ENCODE measurements at places on chromosomes 2 and 18. TPM values are rescaled to one million over a fixed set of nuclear protein-coding genes. Genes with fewer than 3 reads are reported as not detected.

The CNGA3 gene
- total RNA-seq, result 7.6 TPM

The ELOA2 gene
- total RNA-seq, result not detected

The CD207 gene
- 0.51 TPM for total RNA-seq

The SAG gene
- total RNA-seq, result not detected

The CPS1 gene
- total RNA-seq, result 31.1 TPM

The RAMP1 gene
- total RNA-seq, result 7.6 TPM

The ATP6V1C2 gene
- not detected for total RNA-seq

The UGT1A10 gene
- total RNA-seq, result not detected

DNA sequence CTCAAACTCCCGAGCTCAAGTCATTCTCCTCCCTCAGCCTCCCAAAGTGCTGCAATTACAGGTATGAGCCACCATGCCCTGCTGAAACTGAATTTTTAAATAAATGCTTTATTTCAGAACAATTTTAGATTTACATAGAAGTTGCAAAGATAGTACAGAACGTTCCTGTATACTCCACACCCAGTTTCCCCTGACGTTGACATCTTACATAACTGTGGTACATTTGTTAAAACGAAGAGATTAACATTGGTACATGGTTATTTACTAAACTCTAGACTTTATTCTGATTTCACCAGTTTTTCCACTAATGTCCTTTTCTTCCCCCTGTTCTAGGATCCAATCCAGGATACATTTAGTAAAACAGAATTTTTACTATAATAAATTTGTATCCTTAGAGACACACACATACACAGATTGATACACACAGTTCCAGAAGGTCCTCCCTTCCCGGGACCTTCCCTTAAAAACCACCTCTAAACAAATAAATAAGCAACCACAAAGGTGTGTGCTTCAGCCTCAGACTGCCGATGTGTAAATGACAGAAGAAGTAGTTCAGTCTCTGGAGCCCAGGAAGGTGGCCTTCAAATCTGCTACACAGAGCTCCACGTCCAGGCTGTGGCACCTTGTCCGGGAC lies 6.9 kb downstream of the NEU2 start:
- no peak for DNase-seq
- H3K27me3 ChIP-seq, result peaks cover 5% of the 10 kb centered on the region
- H3K4me3 ChIP-seq, result no peak overlapping the region
- H3K27ac ChIP-seq, result no peak overlapping the region
- H3K4me1 ChIP-seq, result peaks cover 2% of the 10 kb centered on the region

DNA sequence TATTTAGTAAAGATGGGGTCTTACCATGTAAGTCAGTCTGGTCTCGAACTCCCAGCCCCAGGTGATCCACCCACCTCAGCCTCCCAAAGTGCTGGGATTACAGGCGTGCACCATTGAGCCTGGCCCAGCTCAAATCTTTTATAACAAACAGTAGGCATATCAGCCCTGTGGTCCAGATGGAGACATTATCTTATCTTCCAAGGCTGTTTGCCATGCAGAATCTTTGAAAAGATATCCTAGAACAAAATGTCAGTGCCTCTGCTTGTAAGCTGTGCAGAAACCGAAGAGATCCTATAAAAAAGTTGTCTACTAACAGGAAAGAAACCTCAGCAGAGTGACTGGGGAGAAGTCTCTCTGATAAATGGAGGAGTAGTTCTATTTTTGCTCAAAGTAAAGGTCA lies 142.1 kb downstream of the PTH2R start:
- H3K27me3 ChIP-seq, result no peaks in the 10 kb centered on the region
- no peaks in the 10 kb centered on the region for H3K4me1 ChIP-seq
- H3K27ac ChIP-seq, result no peak overlapping the region
- DNase-seq, result no peak
- H3K4me3 ChIP-seq, result no peak overlapping the region

- H3K27me3 ChIP-seq, result no peaks in the 10 kb centered on the region
- H3K36me3 ChIP-seq, result no peaks in the 10 kb centered on the region
- no peak for DNase-seq
- peaks cover 42% of the 10 kb centered on the region for H3K4me1 ChIP-seq
- H3K27ac ChIP-seq, result peak overlapping the region; percentile 97
- peak overlapping the region; percentile 55 for H3K4me3 ChIP-seq
Measured at GRCh38 chr18:5415031-5415430, 119.5 kb upstream of the ZBTB14 start.

GRCh38 chr2:14866736-14867352 lies 234.3 kb downstream of the LRATD1 start:
- no peaks in the 10 kb centered on the region for H3K36me3 ChIP-seq
- H3K27me3 ChIP-seq, result peaks cover under 1% of the 10 kb centered on the region
- no peak overlapping the region for H3K27ac ChIP-seq
- H3K4me3 ChIP-seq, result no peak overlapping the region
- no peaks in the 10 kb centered on the region for H3K4me1 ChIP-seq

- H3K4me3 ChIP-seq, result no peak overlapping the region
- peaks cover 5% of the 10 kb centered on the region for H3K36me3 ChIP-seq
- H3K27me3 ChIP-seq, result peaks cover 3% of the 10 kb centered on the region
Measured at GRCh38 chr18:22021701-22022100, 147.7 kb upstream of the GATA6 start.

DNA sequence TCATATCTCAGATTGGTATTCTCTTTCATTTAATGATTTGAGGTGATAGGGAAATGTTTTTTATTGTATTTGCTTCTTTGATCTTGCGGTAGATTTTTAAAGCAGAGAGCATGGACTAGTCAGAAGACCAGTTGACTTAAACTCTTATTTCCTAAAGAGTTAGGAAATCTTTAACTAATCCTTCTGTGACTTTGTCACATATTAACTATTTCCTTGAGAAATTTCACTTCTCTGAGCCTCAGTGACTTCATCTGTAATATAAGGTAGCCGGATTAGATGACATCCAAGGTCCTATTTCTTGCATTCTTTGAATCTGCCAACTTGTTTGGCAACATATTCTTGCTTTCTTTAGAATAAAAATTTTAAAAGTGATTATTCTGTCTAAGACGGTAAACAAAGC lies 55.6 kb downstream of the MTX2 start:
- no peaks in the 10 kb centered on the region for H3K27me3 ChIP-seq
- H3K4me3 ChIP-seq, result no peak overlapping the region
- H3K36me3 ChIP-seq, result no peaks in the 10 kb centered on the region
- H3K27ac ChIP-seq, result no peak overlapping the region
- H3K4me1 ChIP-seq, result peaks cover 12% of the 10 kb centered on the region

- peaks cover 1% of the 10 kb centered on the region for H3K27me3 ChIP-seq
- H3K27ac ChIP-seq, result no peak overlapping the region
- H3K4me3 ChIP-seq, result no peak overlapping the region
- no peak for DNase-seq
Measured at GRCh38 chr18:69674292-69674877, 273.3 kb downstream of the CD226 start.

- peaks cover 2% of the 10 kb centered on the region for H3K4me1 ChIP-seq
- no peak overlapping the region for H3K27ac ChIP-seq
- no peaks in the 10 kb centered on the region for H3K36me3 ChIP-seq
Measured at GRCh38 chr18:21163647-21164547, 52.3 kb upstream of the ROCK1 start.

DNA sequence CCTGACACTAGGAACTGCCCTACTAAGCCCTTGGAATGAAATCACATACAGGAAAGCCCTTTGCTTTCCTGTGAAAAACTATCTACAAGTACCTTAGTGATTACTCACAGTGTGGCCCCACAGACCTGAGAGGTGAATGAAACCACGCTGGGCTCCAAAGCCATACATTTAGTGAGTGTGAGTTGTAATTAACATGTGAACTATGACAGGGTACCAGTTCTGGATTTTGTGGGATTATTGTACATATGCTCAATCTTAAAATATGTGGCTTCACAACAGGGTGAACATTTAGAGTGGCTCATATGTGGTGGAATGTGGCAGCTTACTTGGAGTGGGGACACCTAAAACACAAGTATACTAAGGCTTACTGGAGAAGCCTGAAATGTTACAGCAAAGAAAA lies 12.3 kb downstream of the KCTD1 start:
- no peak for DNase-seq
- no peak overlapping the region for H3K4me3 ChIP-seq
- no peaks in the 10 kb centered on the region for H3K27me3 ChIP-seq
- H3K36me3 ChIP-seq, result no peaks in the 10 kb centered on the region

DNA sequence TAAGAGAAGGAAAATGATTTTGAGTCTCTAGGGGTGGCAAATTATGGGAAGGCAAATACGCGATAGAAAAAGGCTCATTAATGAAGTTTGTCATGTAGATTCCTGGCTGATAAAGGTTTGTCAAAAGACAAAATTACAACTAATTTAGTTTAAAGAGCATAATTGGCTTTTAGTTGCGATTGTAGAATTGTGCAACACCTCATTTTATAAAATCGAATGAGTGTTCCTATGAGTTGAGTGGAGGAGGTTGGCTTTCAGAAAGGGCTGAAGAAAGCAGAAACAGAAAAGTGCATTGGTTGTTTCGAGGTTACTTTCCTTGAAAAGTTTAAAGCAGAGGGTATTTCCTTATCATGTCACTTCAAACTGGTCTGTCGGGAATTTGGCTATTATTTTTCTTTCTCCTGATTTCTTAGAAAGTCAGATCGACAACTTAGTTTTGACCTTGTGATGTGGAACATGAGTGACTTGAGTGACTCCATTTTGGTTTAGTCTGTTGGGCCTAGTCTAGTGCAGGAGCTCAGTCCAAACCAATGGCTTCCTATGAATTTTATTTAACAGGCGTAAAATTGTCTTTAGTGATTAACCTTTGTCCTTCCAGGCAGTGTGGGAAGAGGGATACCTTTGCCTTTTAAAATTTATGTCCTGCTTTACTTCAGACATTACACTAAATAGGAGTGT lies 2.2 kb upstream of the PCYOX1 start:
- H3K36me3 ChIP-seq, result no peaks in the 10 kb centered on the region
- no peak overlapping the region for H3K4me3 ChIP-seq
- H3K27ac ChIP-seq, result peak overlapping the region; percentile 18

- DNase-seq, result no peak
- no peak overlapping the region for H3K27ac ChIP-seq
Measured at GRCh38 chr18:9478545-9478944, 3.2 kb downstream of the RALBP1 start.

- no peak for DNase-seq
- no peaks in the 10 kb centered on the region for H3K36me3 ChIP-seq
- peaks cover 13% of the 10 kb centered on the region for H3K4me1 ChIP-seq
- H3K27me3 ChIP-seq, result peaks cover 11% of the 10 kb centered on the region
- peak overlapping the region; percentile 60 for H3K4me3 ChIP-seq
Measured at GRCh38 chr2:232504438-232504837, 15.8 kb upstream of the PRSS56 start.

DNA sequence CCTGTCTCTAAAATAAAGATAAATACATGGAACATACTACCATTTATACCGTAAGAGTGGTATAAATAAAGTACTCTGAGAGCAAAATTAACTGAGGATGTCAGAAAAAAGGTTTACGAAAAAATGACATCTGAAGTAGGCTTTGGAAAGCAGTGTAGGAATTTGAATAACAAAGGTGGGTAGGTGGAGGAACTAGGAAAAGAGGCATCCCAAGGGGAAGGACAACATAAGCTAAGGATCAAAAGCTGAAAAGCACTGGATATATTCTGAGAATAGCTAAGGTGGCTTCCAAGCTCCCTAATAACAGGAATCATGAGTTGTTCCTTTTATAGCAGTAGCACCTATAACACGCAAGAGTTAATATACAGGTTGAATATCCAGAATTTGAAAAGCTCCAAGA lies 91.3 kb downstream of the BAZ2B start:
- DNase-seq, result no peak
- no peaks in the 10 kb centered on the region for H3K36me3 ChIP-seq
- H3K4me1 ChIP-seq, result peaks cover 2% of the 10 kb centered on the region

DNA sequence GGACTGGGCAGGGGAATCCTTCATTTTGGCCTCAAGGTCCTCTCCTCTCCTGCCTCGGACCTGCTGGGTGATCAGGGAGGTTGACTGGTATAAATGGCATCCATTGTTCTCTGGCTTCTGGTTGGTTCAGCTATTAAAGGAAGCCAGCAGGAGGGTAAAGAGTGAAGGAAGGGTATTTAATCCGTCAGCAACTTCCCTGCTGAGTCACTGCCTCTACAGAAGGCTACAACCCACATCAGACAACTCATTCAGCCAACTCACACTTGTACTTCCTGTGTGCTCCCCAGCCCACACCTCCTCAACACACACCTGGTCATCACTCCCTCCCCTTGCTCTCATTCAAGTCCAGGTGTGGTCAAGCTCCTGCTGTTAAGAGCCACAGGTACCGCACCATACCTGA lies 68.3 kb upstream of the MRPS9 start:
- DNase-seq, result no peak
- peaks cover 5% of the 10 kb centered on the region for H3K36me3 ChIP-seq
- H3K27me3 ChIP-seq, result no peaks in the 10 kb centered on the region

GRCh38 chr2:220574038-220574437 lies 946.6 kb downstream of the SLC4A3 start:
- no peak overlapping the region for H3K4me3 ChIP-seq
- H3K4me1 ChIP-seq, result no peaks in the 10 kb centered on the region
- no peaks in the 10 kb centered on the region for H3K36me3 ChIP-seq
- peaks cover 2% of the 10 kb centered on the region for H3K27me3 ChIP-seq
- DNase-seq, result no peak
- H3K27ac ChIP-seq, result no peak overlapping the region

- no peak for DNase-seq
- no peak overlapping the region for H3K4me3 ChIP-seq
- peaks cover 1% of the 10 kb centered on the region for H3K27me3 ChIP-seq
- H3K27ac ChIP-seq, result no peak overlapping the region
Measured at GRCh38 chr18:72999971-73000607, 132.3 kb upstream of the NETO1 start.

DNA sequence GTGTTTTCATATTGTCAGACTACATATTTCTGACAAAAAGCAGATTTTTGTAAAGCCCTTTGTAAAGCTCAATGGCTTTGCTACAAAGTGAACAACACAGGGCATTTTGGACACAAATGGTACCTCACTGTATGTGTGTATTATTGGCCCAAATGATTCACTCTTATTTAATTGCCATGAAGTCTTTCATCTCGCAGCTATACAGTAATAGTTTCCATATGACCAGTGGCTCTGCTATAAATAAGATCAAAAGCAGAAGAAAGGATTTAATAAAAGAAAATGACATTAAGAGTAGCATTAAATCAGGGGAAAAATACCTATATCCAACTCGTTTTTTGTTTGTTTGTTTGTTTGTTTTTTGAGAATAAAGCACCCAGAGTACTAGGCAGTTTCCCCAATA lies 284.0 kb upstream of the CCDC68 start:
- no peak overlapping the region for H3K4me3 ChIP-seq
- no peak overlapping the region for H3K27ac ChIP-seq
- DNase-seq, result no peak

DNA sequence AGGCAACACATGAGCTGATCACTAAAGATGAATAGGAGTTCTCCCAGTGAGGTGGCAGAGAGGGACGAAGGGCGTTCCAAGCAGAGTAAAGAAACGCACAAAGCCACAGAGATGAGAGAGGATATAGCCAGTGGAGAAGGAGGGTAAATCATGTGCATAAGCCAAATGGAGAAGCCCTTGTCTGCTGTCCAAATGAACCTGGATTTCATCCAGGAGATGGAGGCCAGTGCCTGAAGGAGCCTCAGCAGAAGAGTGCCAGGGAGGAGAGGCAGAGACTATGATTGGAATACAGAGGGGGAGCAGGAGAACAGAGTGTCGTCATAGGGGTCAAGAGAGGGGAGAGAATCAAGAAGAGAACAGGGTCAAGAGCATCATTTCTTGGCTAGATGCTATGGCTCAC lies 48.9 kb upstream of the STPG4 start:
- no peak overlapping the region for H3K27ac ChIP-seq
- H3K4me3 ChIP-seq, result no peak overlapping the region
- H3K27me3 ChIP-seq, result peaks cover 2% of the 10 kb centered on the region
- H3K36me3 ChIP-seq, result no peaks in the 10 kb centered on the region
- DNase-seq, result no peak

- H3K4me3 ChIP-seq, result no peak overlapping the region
- no peak overlapping the region for H3K27ac ChIP-seq
- H3K27me3 ChIP-seq, result peaks cover 2% of the 10 kb centered on the region
Measured at GRCh38 chr2:197210430-197210829, 100.2 kb downstream of the ANKRD44 start.

GRCh38 chr18:37122877-37123276 lies 293.9 kb downstream of the KIAA1328 start:
- no peak overlapping the region for H3K4me3 ChIP-seq
- no peaks in the 10 kb centered on the region for H3K4me1 ChIP-seq
- H3K27me3 ChIP-seq, result no peaks in the 10 kb centered on the region
- no peak overlapping the region for H3K27ac ChIP-seq
